Motor neuron (in vitro differentiated cells): ENCODE measurements at places on chromosomes 6 and 20. TPM values are rescaled to one million over a fixed set of nuclear protein-coding genes. Genes with fewer than 3 reads are reported as not detected.

DNA sequence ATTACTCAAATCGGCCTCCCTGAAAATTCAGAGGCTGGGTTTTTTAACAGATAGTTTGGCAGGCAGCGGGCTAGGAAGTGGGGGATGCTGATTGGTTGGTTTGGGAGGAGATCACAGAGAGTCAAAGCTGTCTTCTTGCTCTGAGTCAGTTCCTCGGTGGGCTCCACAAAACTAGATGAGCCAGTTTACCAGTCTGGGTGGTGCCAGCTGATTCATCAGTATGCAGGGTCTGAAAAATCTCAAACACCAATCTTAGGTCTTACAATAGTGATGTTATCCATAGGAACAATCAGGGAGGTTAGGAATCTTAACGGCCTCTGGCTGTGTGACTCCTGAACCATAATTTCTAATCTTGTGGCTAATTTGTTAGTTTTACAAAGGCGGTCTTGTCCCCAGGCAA is 190.7 kb downstream of the C6orf118 start:
- ATAC-seq: no peak

GRCh38 chr6:158972241-158973233 is 27.5 kb downstream of the RSPH3 start:
- peak; percentile 45 for ATAC-seq

DNA sequence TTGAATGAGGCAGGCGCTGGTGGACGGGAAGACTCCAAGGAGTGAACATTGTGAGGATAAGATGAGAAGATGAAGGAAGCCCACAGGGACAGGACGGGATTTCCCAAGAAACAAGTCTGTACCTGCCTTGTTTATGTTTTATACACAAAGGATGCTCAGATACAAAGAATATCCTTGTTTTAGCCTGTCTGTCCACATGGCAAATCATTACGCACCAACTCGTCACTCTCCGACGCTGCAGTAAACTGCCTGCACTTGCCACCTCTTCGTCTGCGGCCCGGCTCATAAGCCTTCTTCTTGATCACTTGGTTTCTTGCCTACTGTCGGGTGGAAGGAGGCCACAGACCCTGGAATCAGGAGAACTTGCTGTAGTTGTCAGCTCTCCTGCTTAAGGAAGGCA is 85.4 kb downstream of the CD83 start:
- no peak for ATAC-seq

DNA sequence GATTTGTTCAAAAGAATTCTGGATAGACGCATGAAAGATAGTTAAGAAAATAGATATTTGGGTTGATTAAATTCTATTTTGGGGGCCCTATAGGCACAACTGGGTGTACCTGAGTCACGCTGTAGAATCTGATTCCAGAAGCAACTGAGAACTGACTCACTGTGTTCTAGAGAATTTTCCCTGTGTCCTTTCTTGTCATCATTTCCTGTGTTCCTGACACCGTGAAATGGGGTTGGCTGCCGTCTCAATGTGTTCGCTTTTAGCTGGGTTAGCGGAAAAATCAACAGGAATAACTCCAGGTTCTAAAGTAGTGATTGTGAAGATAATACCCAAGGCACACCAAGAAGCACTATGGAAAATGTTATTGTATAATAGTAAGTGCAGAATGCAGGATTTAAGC is 5.0 kb downstream of the GCNT2 start:
- ATAC-seq: no peak

GRCh38 chr6:135094403-135094821 is 39.8 kb upstream of the HBS1L start:
- no peak for ATAC-seq

The MRPL14 gene
- total RNA-seq: 41.3 and 45.4 TPM in 2 replicates

The NR2E1 gene
- total RNA-seq: 1.1 and 1.2 TPM in 2 replicates

The FERMT1 gene
- 0.39 and 0.47 TPM in 2 replicates for total RNA-seq

- ATAC-seq: no peak
Measured at GRCh38 chr6:159654483-159655098, 38.5 kb downstream of the SOD2 start.

DNA sequence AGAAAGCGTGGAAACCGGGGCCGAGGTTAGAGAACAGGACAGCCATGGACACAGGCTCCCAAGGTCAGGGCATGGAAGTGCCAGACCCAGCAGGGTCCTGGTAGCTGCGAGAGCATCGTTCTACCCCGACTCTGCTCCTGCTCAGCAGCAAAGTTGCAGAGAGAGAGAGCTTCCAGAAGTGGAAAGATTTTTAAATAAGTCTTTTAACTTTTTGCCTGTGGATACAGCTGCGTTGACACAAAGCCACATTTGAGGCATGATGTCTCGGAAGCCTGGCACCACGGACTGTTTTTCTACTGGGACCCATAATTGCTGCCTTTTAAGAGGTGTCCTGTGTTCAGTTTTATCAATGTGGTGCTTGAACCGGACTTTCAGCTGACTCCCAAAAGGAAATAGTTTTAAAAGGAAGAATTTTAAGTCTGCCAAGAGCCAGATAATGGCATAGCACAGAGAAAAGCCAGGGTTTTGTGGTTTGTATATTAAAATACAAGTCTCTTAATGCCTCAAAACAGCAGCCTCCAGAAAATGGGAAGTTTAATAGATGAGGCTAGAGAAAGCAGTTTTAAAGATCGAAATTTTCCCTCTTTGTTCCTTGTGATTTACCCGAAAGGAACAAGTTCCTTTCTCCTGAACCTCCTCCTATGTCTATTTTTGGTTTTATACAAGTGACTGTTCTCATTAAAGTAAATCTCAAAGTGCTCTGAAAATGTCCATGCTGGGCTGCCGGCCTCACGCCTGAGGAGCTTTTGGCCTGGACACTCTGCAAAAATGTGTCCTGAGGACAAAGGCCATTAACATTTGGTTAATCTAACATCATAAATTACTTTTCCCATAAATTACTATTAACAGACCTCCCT is 91.5 kb downstream of the RIN2 start:
- peak; percentile 44 for ATAC-seq

DNA sequence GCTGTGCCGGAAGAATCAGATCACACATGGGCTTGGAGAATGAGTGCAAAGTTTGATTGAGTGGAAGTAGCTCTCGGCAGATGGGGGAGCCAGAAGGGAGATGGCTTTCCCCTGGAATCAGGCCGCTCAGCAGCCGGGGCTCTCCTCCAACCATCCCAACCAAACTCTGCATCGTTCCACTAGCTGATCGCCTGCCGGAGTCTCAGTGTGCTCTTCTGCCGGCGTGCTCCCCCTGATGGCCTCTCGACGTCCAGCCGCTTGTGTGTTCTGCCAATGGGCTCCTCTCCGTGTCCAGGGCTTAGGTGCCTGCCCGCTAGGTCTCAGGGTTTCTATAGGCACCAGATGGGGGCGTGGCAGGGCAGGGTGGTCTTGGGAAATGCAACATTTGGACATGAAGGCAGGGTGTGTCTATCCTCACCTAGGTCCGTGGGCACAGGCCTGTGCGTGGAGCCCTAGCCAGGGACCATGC is 4.9 kb upstream of the BIRC7 start:
- ATAC-seq: peak; percentile 57

- no peak for ATAC-seq
Measured at GRCh38 chr6:144265061-144265357, 20.1 kb upstream of the UTRN start.

- ATAC-seq: no peak
Measured at GRCh38 chr6:96032661-96033060, 16.9 kb downstream of the FUT9 start.

- no peak for ATAC-seq
Measured at GRCh38 chr6:23137611-23138010, 568.2 kb downstream of the HDGFL1 start.

DNA sequence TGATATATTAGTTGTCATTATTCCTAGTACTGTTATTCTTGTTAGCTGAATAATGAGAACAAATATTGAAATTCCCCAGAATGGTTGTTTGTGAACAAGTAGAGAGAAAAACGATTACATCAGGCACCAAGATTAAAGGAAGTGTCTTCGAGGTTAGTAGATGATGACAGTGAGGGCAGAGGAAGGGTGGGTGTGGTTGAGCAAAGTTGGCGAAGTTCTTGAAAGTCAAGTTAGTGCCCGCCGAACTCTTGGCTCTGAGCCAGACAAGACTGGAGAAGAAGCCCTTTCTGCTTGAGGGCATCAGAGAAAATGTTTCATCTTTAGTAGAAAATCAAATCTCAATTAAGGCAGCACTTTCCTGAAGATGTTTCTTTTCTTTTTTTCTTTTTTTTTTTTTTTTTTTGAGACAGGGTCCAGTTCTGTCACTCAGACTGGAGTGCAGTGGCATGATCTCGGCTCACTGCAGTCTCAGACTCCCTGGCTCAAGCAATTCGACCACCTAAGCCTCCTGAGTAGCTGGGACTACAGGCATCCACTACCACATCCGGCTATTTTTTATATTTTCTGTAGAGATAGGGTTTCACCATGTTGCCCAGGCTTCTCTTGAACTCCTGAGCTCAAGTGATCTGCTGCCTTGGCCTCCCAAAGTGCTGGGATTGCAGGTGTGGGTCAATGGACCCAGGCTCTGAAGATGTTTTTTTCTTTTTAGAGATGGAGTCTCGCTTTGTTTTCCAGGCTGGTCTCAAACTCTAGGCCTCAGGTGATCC is 77.1 kb downstream of the SGK1 start:
- ATAC-seq: no peak

GRCh38 chr6:120278689-120279396 is 929.3 kb upstream of the MAN1A1 start:
- no peak for ATAC-seq

- ATAC-seq: no peak
Measured at GRCh38 chr6:119227377-119227776, 122.2 kb downstream of the MAN1A1 start.

DNA sequence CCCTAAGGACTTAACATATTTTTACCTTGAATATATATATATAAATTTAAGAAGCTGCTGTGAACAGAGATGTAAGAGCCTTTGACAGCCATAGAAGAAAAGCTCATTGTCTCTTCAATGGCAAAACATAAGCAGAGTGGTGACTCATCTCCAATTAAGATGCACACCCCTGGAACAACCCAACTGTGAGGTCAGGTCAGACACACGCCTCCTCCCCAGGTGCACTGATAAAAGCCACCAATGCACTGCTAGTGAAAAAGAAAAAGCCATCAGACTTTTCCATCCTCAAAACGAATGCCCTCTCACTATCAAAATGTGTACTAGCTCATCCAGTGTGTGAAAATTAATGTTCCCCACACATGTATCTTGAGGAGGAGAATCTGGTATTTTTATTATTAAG is 100.1 kb downstream of the SMLR1 start:
- ATAC-seq: no peak

- peak; percentile 12 for ATAC-seq
Measured at GRCh38 chr20:31833130-31833930, 12.1 kb downstream of the FOXS1 start.

The OLIG3 gene
- total RNA-seq: 0.30 TPM in 1 of 2 replicates, not detected in the other

GRCh38 chr6:26240157-26241032 is 124.6 kb upstream of the BTN3A2 start:
- peak; percentile 86 for ATAC-seq

GRCh38 chr20:43191946-43192863 is 2.5 kb upstream of the PTPRT start:
- no peak for ATAC-seq

DNA sequence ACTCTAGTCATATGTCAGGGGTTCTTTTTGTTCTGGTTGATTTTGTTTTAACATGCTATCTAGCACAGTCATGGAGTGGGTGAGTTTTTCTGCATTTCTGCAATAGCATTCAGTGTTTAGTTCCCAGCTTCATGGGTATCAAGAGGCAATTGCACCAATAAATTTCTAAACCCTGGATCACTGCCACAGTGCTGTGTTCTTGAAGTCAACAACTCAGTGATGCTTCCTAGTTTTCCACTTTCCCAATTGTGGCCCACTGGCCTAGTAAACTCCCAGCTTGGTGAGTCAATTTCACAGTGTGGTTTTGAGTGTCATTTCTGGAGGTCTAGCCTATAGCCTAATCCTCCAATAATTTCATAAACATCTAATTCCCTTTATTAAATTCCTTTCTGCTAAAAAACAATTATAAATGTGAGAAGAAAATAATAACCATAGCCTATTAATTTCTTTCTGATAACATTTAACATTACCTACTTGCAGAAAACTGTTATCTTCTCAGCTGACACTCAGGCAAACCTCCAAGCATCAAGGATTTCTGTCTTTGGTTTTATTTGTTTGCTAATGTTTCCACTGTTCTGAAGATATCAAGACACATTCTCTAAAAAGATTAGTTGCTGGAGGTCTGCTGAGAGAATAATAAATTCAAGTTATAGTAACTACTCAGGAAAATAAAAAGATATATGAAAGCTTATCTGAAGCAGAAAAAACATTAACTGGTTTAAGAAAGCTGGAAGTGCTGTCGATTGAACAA is 89.9 kb downstream of the PDE7B start:
- ATAC-seq: peak; percentile 5

The STX11 gene
- total RNA-seq: 0.38 and 0.39 TPM in 2 replicates

The NNAT gene
- total RNA-seq: 276 and 318 TPM in 2 replicates

DNA sequence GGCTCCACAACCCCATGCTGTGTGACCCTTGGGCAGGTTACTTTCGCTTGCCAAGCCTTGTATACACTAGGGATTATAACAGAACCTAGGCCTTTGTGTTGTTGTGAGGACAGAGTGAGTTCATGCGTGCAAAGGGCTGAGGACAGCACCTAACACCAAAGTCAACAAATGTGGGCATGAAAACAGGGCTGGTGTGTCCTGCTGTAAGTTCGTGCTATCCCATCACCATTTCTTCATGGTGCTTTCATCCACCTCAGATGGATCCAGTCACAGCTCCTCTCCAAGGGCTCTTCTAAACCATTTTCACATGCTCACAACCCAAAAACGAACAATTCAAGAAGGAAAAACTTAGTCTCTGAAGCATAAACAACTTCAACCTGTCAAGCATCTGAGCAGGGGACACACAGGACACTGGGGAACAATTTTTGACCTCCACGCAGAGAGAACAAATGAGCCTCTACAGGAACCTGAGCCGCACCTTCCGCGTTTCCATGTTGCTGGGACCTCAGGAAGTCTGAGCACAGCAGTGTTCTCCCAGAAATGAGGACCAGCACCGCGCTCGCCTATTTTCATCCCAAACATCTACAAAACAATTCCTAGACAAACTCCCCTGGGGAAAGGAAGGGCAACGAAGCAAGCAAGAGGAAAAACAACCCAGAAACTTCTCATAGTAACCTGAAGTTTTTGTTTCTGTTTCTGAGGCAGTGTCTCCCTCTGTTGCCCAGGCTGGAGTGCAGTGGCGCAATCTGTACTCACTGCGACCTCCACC is 3.1 kb downstream of the LRP11 start:
- no peak for ATAC-seq

The BMP5 gene
- 0.04 TPM in 1 of 2 replicates, not detected in the other for total RNA-seq

DNA sequence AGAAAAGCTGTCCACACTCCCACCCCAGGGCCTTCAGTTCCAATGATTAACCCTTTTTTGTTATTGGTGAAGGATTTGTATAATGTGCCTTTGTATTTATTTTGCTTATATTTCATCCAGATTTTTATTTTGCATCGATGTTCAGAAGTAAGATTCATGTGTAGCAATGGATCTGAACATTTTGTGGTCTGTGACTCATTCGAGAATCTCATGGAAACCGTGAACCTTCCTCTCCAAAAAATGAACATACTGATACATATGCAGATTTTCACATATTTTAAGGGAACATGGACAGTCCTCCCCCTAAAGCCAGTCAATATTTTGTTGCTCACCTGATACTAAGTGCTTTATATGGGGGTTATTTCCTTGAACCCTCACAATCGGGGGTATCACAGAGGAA is 421.8 kb upstream of the SOX4 start:
- no peak for ATAC-seq
